ENCODE measurements at places on chromosomes 7 and 10.

- no peak overlapping the region for H3K4me3 ChIP-seq
- H3K4me1 ChIP-seq, result no peaks in the 10 kb centered on the region
- no peak for DNase-seq
- no peaks in the 10 kb centered on the region for H3K27me3 ChIP-seq
- H3K27ac ChIP-seq, result no peak overlapping the region
Measured at GRCh38 chr10:77820349-77820748, 106.2 kb downstream of the DLG5 start.

DNA sequence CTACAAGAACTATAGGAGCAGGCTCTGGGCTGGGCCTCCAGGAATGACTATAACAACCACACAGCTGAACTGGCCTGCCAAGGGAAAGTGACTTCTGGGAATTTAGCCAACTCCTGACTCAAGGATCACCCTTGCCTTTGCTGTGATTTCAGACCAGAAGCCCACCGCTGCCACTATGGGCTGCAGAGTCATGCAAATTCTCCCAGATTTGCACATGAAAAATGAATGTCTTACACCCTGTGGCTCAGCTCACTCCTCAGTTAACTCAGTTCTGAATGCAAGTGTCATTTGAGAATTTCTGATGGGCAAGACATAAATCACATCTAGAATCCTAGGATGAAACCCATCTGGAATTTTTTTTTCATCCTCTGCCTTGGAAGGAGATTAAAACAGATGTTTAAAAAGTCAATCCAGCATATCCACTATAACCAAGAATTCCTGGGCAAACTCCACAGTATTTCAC lies 186.5 kb upstream of the BET1 start:
- no peaks in the 10 kb centered on the region for H3K27me3 ChIP-seq
- H3K36me3 ChIP-seq, result no peaks in the 10 kb centered on the region
- H3K4me1 ChIP-seq, result no peaks in the 10 kb centered on the region
- H3K27ac ChIP-seq, result no peak overlapping the region
- DNase-seq, result no peak
- H3K4me3 ChIP-seq, result no peak overlapping the region

GRCh38 chr7:79376299-79377025 lies 77.0 kb downstream of the MAGI2 start:
- DNase-seq, result no peak
- H3K4me1 ChIP-seq, result no peaks in the 10 kb centered on the region
- H3K27ac ChIP-seq, result no peak overlapping the region
- no peaks in the 10 kb centered on the region for H3K27me3 ChIP-seq
- H3K36me3 ChIP-seq, result no peaks in the 10 kb centered on the region

GRCh38 chr10:110836706-110837105 lies 35.0 kb upstream of the PDCD4 start:
- no peak for DNase-seq
- no peak overlapping the region for H3K4me3 ChIP-seq
- no peaks in the 10 kb centered on the region for H3K27me3 ChIP-seq
- no peaks in the 10 kb centered on the region for H3K36me3 ChIP-seq

DNA sequence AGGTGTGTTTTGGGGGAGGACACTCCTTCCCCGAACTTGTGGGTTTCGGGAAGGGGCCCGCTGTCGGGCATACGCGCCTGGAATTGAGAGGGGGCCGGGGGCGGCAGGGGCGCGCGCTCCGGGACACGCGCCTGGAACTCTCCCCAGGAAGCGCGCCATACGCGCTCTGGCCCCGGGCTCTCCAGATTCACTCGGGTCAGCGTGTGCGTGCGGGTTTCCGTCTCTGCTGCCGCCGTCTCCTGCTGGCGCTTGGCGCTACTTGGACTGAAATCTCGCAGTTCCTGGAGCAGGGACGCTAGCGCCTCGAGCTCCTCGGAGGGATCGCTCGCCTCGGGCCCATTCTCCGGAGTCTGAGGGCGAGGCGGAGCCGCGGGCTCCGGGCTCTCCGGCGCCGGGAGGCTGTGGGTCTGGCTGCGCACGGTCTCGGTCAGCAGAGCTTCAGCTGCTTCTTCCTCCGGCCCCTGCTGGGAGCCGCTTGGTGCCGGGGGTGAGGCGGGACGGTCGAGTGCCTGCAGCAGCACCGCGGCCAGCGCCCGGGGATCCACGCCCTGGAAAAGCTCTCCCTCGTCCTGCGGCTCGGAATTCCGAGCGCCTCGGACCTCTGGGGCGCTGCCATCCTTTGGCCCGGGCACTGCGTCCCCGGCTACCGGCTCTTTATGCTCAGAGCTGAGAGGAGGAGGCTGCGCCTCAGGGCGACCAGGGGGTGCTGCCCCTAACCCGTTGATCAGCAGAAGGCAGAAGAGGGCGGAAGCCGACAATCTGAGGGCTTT lies 1.1 kb downstream of the VGF start:
- no peak overlapping the region for H3K27ac ChIP-seq
- peak overlapping the region; percentile 37 for H3K4me3 ChIP-seq
- DNase-seq, result no peak
- peaks cover 64% of the 10 kb centered on the region for H3K27me3 ChIP-seq
- H3K4me1 ChIP-seq, result peaks cover 30% of the 10 kb centered on the region
- peaks cover 3% of the 10 kb centered on the region for H3K36me3 ChIP-seq
